Stimulated activated CD8-positive, alpha-beta memory T cell treated with anti-CD3 and anti-CD28 coated beads, Interleukin-7, amount 100 ng/mL, for 1 hour (primary cell): ENCODE measurements at places on chromosomes 13 and 19.

GRCh38 chr19:12133069-12133468 is 7.1 kb downstream of the ZNF20 start:
- DNase-seq = no peak

- no peak for DNase-seq
These were observed 643.1 kb upstream of the ARGLU1 start for GRCh38 chr13:107211073-107211472.

DNA sequence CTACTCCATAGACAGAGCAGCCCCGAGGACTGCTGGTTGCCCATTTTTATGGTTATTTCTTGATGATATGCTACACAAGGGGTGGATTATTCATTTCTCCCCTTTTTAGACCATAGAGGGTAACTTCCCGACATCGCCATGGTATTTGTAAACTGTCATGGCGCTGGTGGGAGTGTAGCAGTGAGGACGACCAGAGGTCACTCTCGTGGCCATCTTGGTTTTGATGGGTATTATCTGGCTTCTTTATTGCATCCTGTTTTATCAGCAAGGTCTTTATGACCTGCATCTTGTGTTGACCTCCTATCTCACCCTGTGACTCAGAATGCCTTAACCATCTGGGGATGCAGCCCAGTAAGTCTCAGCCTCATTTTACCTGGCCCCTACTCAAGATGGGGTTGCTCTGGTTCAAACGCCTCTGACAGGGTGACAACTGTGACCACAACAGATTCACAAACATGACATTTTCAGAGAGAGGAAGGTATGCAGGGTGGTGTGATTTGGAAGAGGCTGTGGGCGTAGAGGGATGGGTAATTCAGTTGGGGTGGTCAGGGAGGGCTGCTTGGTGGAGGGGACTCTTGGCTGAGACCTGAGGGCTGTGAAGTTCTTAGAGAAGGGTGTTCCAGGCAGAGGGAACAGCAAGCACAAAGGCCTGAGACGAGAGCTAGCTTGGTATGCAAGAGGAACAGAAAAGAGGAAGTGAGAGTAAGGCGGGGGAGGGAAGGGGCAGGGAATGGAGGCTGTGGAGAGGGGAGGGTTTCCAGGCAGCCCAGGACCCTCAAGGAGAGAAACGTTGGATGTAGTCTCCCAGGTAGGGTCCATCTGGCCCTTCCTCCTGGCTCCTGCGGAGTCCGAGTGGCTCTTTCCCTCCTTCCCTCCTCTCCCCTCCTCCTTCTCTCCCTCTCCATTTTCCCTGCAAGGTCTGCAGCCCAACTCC is 23.5 kb downstream of the FAM187B start:
- DNase-seq = no peak

- no peak for DNase-seq
These were observed 8.5 kb upstream of the FRY start for GRCh38 chr13:32023096-32023495.

DNA sequence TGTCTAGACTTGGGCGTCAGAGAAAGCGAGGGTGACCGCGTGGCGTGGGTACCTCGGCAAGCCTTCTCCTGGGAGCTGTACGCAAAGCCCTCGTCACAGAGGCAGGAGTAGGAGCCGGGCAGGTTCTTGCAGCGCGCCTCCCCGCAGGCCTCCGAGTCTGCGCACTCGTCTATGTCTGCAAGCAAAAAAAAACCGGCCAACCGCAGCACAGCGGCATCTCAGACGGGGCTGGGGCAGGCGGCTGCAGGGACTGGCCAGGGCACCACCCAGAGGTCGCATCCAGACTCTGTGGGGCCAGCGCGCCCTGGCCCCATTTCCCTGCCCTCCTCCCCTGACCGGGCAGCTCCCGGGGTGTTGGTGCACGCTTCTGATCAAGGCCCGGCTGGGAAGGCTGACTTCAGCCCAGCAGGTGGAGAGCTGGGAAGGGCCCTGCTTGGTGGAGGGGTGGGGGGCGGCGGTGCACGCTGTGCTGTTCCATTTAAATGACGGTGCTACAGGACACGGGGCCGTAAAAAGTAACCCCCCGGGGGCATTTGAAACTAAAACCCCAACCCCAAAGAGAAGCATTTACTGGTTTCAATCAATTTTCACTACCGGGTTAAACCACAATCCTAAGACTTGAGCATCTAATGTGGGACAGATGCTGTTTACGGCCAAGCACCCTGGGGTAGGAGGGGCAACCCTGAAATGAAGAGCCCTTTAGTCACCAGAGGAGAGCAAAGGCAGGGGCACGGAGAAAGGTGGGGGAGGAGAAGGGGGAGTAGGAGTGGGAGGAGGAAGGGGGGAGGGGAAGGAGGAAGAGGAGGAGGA is 28.2 kb downstream of the GAS6 start:
- no peak for DNase-seq

GRCh38 chr13:97259798-97260714 is 37.9 kb downstream of the MBNL2 start:
- no peak for DNase-seq

GRCh38 chr19:51458051-51458645 is at the start of gene SIGLEC8:
Gene SIGLEC8, minus strand, starts transcription at chr19:51458454. Its CDS starts 67 bp downstream, at chr19:51458387.
- DNase-seq = no peak

GRCh38 chr19:9700229-9700981 is 25.5 kb upstream of the ZNF562 start:
- no peak for DNase-seq

- DNase-seq = no peak
These were observed 95.0 kb downstream of the LIG4 start for GRCh38 chr13:108120302-108120701.

DNA sequence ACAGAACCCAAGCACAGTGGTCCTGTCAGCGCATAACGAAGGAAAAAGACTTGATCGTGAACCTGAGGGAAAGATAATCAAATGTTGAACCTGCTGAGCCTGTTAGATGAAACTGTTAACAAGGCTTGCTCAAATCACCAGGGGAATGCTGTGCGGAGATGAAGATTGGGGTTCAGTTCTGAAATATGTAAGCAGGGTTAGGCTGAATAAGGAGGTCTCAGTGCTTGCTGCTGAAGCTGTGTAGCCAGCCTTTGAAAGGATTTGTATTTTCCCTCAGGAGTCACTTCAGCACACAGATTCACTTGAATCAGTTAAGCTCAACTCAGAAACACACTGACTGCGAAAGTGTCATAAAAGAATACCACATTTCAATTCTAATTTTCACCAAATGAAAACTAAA is 793.5 kb downstream of the OLFM4 start:
- no peak for DNase-seq

- DNase-seq = no peak
These were observed 14.1 kb upstream of the ENOX1 start for GRCh38 chr13:43800828-43801227.

GRCh38 chr13:67878376-67878775 is 648.2 kb upstream of the PCDH9 start:
- no peak for DNase-seq

DNA sequence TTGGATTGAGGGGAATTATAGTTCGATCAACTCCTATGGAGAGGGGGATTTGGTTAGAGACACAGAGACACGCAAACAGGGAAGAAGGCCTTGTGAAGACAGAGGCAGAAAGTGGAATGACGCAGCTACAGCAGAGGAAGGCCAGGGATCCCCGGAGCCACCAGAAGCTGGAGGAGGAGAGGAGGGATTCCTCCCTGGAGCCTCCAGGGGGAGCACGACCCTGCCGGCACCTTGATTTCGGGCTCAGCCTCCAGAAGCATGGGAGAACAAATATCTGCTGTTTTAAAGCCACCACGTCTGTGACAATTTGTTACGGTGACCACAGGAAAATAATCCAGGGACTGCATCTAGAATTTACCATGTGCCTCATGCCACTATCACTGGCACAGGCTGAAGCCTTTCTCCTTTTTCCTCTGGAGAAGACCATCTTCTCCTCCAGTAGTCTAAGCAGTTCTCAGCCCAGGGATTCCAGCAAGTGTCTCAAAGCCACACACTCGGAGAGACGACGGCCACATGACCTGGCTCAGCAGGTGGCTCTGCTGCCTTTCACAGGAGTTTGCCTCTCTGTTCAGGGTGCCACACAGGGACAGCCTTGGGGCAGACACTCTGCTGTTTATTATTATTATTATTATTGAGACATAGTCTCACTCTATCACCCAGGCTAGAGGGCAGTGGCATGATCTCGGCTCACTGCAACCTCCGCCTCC is 39.9 kb upstream of the CCNE1 start:
- DNase-seq = no peak

- no peak for DNase-seq
These were observed 34.0 kb downstream of the TPT1 start for GRCh38 chr13:45306966-45307365.

- peak; percentile 59 for DNase-seq
These were observed at the start of gene ZNF776 for GRCh38 chr19:57746580-57747471. Gene ZNF776, plus strand, starts transcription at chr19:57746815. Its CDS starts 244 bp downstream, at chr19:57747059.

DNA sequence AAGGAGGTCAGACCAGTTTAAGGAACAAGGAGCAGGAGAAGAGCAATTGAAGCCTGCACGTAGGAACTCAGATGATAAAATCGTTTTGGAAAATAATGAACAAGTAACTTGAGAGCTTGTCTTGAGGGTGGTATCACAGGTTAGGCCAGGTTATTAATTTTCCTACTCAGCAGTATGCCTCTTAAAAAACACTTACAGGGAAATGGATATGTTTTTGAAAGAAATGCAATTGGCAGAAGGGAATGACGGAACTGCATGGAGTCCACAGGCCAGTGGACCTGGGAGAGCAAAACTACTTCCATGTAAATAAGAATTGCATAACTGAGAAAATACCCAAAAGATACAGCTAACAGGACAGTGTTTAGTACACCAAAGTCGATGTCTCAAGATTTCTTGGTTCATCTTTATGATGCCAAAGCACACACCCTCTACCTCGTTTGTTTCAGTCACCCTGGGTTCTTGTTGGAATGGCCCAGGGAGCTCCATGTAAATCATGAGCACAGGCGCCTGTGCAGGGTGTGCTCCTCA is 35.2 kb downstream of the MBNL2 start:
- no peak for DNase-seq

DNA sequence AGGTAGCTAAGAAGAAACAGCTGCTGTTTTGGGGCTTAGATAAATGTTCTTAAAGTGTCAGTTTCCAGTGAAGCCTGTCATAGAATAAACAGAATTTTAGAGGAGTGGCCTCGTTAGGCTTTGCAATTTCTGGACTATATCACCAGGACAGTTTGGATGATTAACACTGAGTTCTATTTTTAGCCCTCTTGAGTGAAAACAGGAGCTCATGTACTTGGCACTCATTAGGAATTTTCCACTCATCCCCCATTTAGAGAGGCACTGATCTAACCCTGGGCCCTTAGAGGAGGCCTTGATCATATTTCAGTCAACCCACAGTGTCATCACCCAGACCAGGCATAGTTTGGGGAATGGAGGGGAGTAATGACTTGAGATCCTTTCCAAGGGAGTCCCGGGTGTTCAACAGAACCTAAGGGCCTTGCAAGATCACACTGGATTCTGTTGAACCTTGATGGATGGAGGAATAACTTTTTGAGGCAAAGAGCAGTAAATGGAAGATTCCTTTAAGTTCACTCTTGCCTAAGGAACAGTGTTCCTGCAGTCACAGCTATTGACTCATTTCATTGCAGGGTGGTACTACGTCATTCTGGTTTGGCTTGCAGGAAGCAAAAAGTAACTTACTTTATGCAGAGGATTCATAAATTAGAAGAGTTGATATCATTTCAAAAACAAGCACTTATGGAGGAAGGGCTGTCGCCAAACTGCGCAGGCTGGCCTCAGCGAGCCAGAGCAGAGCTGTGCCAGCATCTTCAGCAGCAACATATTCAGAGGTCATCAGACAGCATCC is 160.2 kb downstream of the SLC7A1 start:
- DNase-seq = no peak
